ENCODE measurements at places on chromosomes 7 and 10.

- DNase-seq = no peak
Measured at GRCh38 chr10:74300666-74301065, 149.6 kb downstream of the ADK start.

- no peak for DNase-seq
Measured at GRCh38 chr7:8391353-8392062, 41.9 kb upstream of the NXPH1 start.

GRCh38 chr7:148379677-148380076 lies 210.9 kb upstream of the C7orf33 start:
- no peak for DNase-seq

- DNase-seq = peak; percentile 82
Measured at GRCh38 chr7:104943502-104944343, 70.3 kb upstream of the KMT2E start.

GRCh38 chr10:75456122-75456521 lies 24.7 kb downstream of the LRMDA start:
- no peak for DNase-seq

GRCh38 chr10:84447701-84448400 lies 119.5 kb downstream of the CCSER2 start:
- DNase-seq = no peak

DNA sequence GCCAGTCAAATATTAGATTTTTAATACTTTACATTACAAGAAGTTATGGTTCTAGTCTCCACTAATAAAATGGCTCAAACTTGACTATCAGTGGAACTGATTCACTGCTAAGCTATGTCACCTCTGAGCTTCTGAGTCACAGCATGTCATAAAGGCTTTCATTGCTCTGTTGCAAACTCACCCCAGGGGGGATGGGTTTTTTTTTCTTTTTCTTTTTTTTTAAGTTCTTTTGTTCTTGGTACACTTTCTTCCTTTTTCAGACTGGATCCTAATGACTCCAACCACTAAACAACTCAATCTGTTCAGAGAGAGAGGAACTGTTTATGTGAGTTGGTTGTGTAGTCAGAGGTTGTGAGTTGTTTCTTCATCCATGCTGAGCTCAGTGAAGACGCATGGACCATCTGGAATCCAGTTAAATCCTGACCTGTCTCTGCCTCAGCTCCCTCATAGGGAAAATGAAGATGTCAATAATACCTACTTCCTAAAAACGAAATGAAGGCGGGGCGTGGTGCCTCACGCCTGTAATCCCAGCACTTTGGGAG lies 11.0 kb downstream of the MYOF start:
- peak; percentile 35 for DNase-seq

DNA sequence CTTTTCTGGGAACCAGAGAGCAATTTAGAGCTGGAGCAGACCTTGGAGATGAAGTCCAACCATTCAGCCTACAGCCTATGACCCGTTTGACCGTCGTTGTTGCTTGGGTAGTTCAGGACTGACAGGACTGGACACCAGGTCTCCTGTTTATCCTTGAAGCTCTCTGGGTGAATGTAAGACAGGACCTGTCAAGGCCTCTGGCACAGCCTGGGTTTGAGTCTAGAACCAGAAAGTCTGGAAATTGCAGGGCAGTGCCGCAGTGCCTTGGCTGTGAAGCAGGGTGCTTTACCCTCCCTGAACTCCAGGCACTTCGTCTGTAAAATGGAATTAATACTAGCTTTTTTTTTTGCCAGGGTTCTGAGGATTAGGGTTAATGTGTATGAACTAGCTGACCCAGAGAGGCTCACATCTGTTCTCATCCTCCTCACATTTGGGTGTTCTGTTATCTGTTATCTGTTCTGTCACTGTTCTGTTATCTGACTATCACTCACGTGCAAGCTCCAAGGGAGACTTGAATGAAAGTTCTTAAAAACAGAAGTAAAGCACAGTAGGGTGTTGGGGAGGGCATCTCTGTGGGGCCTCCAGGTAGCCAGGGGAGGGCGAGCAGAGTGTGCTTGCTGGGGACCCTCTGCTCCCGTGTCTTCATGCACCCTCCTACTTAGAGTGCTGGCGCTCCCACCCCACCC lies 9.9 kb downstream of the BLVRA start:
- no peak for DNase-seq

DNA sequence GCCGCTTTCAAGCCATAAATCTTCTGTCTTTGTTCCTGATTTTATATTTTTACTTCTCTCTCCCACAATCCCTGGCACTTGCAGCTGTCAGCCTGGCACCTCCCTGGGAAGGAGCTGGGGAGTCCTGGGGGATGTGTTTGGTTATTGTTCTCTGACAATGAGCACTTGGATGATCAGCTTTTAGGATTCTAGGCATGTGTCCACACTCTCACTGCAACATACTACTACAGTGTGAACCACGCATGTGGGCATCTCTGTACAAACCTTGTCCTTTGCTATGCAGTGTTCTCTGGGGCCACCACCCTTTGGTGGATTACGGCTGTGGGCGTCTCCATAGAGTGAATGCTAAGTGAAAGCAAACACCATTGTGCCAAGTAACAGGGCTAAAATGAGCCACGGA lies 168.4 kb upstream of the KMT2E start:
- no peak for DNase-seq

DNA sequence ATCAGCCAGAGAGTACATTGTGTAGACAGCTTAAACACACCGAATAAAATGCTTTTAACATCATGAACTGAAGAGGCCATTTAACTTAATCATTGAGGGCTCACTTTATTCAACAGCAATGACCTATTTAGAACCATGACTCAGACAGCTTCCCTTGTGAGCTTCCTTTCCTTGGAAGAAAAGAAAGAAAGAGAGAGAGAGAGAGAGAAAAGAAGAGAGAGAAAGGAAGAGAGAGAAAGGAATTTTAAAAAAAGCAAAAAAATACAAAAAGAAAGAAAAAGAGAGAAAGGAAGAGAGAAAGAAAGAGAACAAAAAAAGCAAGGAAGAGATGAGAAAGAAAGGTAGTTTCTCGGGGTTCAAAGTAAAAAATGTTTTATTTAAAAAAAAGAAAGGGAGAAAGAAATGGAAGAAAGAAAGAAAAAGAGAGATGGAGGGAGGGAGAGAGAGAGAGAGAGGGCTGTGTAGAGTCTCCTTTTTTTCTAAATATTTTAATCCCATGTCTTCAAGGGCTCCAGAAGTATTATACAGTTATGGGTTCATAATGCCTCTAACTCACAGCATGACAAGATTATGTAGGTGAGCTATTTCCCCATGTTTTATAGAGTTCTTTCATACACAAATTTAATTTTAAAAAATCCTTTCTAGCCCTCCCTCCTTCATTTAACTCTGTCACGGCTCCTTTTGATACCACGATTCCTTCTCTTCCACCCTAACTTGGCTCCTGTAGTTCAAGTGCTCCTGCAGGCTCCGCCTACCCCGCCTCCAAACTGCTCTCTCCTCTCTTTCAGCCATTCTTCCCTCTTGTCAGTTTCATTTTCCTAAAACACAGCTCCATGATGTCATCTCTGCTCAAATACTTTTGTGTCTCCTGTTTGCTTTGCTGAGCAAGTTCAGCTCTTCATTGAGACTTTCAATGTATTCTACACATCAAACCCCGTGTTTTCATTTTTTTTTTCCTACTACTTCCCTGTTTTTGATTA lies 85.5 kb downstream of the PRTFDC1 start:
- DNase-seq = no peak

DNA sequence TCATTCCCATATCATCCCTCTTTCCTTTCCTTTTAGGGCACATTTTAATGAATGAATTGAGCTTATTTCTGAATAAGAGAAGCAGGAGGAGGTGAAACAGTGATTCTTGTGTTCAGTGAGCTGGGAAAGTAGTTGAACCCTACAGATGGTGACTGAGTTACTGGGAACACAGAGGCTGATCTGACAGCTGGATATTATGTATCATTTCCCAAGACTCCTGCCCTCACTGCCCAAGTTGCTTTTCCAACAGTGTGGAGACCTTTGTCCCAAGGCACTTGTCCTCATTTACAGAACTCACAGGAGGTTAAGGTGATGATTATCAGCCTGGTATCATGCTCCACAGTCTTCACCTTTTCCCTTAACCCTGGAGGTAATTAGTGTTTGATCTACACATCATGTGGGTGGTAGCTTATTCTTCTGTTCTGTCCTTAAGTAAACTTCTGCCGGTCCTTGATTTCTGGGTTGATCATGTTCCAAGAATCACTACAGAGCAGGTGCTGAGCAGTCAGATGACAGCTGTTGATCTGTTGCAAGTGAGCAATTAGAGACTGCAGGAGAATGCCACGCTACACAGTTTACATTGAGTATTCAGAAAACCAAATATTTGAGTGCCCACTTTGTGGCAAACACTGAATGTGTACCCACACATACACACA lies 2.6 kb downstream of the PRLHR start:
- DNase-seq = no peak

- no peak for DNase-seq
Measured at GRCh38 chr10:119782981-119783664, 57.3 kb downstream of the INPP5F start.

GRCh38 chr10:18479502-18479901 lies 171.9 kb downstream of the NSUN6 start:
- DNase-seq = no peak

- no peak for DNase-seq
Measured at GRCh38 chr7:102978284-102978683, 65.5 kb downstream of the LRRC17 start.

- DNase-seq = no peak
Measured at GRCh38 chr10:62866451-62866850, 50.3 kb upstream of the EGR2 start.

- DNase-seq = no peak
Measured at GRCh38 chr7:130369110-130369711, 11.1 kb upstream of the CPA1 start.

DNA sequence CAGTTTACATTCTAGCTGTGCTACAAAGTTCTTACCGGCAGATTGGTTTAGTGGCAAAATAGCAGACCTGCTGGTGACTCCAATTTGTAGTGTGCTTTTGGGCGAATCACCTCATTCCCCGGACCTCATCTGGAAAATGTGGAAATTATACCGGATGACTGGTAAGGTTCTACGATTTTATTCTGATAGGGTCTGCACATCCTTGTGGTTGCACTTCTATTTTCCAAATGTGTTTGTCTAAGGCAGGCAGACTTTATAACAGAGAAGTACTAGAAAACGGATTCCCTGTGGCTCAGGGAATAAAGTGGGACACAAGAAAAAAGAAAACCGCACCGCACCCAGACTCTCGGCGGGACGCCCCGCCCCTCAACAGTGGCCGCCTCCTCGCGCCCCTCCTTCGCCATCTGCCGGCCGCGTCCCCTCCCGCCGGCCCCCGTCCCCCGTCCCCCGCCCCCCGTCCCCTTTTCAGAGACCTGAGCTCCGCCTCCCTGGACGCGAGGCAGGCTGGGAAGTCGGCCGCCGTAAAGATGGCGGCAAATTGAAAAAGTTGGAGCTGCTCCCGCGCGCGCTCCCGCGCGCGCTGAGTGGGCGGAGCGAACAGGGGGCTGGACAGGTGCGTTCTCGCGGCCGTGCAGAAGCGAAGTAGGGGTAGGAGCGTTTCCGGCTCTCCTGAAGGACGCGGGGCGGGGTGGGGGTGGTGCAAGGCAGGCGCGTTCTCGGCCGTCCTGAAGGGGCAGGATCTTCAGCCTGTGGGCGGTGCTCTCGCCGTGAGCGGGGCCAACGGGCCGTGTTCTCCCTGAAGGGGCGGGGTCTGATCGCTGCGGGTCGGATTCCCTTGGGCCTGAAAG lies 532 bp upstream of the CCM2 start:
- peak; percentile 100 for DNase-seq

DNA sequence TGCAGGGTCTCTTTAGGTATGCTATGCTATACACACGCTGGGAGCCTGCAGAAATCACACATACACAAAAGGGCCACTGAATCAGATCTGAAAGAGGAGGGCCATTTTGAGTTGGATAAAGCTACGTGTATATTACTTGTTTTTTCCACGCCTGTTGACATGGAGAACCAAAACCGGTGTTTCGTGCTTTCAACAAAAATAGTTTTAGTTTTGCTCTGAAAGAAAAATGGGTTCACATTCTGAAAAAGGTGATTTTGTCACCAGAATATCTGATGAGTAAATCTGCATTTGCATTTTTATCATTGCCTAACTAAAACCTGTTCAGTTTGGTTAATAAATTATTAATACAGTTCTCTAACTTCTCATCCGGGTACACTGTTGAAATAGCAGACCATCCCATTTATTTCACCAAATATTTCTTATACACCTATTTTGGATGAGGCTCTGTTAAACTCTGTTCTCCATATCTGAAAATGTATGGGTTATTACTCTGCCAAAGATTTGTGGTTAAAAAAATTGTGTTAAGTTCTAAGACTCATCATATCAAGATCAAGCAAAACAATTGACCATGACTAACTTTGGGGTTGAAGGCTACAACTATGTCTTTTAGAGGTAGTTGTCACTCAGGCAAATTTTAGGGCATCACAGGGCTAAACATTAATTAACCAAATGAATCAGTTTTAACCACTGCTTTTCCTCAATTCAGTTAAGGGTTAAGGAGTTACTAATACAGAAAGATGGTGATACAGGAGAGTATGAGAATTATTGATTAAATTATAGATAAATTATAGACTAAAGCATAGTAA lies 101.2 kb upstream of the RPA3 start:
- DNase-seq = peak; percentile 23

GRCh38 chr10:18312374-18313139 lies 172.3 kb downstream of the CACNB2 start:
- no peak for DNase-seq

DNA sequence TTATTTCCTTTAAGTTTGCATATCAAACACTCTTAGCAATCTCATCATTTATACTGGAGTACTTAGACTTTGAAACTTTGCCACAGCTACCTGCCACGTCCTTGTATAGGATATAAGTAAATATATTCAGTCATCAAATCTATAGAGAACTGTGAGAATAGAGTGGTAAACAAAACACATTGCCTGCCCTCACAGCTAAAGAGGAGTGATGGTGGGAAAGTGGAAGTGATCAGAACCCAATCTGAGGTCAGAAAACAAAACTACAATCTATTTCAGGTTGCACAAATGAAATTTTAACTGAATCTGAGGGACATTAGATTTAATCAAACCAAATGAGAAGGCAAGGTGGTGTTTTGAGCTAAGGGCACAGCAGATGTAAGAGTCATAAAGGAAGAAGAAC lies 74.8 kb downstream of the ZEB1 start:
- no peak for DNase-seq

GRCh38 chr7:125773113-125773785 lies 843.6 kb upstream of the POT1 start:
- DNase-seq = no peak

- no peak for DNase-seq
Measured at GRCh38 chr7:18289788-18290187, 205.8 kb upstream of the HDAC9 start.

GRCh38 chr10:17989908-17990767 lies 38.4 kb downstream of the SLC39A12 start:
- DNase-seq = no peak

All from activated CD4-positive, alpha-beta T cell treated with anti-CD3 and anti-CD28 coated beads, Interleukin-2, Interleukin-6, amounts not matched to agents 100 ng/mL and 50 ng/mL, durations not matched to agents 16 hours and 8 hours (primary cell).